T-cell (primary cell): ENCODE measurements at places on chromosomes 11 and 22. TPM values are rescaled to one million over a fixed set of nuclear protein-coding genes. Genes with fewer than 3 reads are reported as not detected.

GRCh38 chr11:126378763-126379162, 23.3 kb downstream of the ST3GAL4 start:
- no peaks in the 10 kb centered on the region for H3K4me1 ChIP-seq
- no peaks in the 10 kb centered on the region for H3K27me3 ChIP-seq
- H3K27ac ChIP-seq: no peak overlapping the region
- peaks cover 4% of the 10 kb centered on the region for H3K36me3 ChIP-seq
- no peak for DNase-seq
- H3K4me3 ChIP-seq: no peak overlapping the region

GRCh38 chr11:134521452-134522289, 109.6 kb upstream of the B3GAT1 start:
- H3K27me3 ChIP-seq: no peaks in the 10 kb centered on the region
- no peak overlapping the region for H3K4me3 ChIP-seq
- H3K4me1 ChIP-seq: no peaks in the 10 kb centered on the region
- no peak overlapping the region for H3K27ac ChIP-seq
- H3K36me3 ChIP-seq: no peaks in the 10 kb centered on the region

DNA sequence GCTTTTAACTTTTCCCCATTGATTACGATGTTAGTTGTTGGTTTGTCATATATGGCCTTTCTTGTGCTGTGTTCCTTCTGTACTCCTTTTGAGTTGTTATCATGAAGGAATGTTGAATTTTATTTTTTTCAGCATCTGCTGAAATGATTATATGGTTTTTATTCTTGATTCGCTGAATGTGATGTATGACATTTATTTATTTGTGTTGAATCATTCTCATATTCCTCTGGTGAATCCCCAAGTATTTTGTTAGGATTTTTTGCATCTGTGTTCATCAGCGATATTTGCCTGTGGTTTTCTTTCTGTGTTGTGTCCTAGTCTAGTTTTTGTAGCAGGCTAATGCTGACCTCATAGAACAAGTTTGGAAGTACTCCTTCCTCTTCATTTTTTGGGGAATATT, 78.2 kb downstream of the GGT1 start:
- no peaks in the 10 kb centered on the region for H3K4me1 ChIP-seq
- H3K27me3 ChIP-seq: peaks cover 12% of the 10 kb centered on the region
- H3K27ac ChIP-seq: no peak overlapping the region
- DNase-seq: no peak
- no peak overlapping the region for H3K4me3 ChIP-seq
- H3K36me3 ChIP-seq: no peaks in the 10 kb centered on the region

GRCh38 chr11:102260241-102260640, 57.0 kb upstream of the BIRC3 start:
- H3K4me3 ChIP-seq: no peak overlapping the region
- no peaks in the 10 kb centered on the region for H3K27me3 ChIP-seq
- H3K4me1 ChIP-seq: no peaks in the 10 kb centered on the region
- no peaks in the 10 kb centered on the region for H3K36me3 ChIP-seq

DNA sequence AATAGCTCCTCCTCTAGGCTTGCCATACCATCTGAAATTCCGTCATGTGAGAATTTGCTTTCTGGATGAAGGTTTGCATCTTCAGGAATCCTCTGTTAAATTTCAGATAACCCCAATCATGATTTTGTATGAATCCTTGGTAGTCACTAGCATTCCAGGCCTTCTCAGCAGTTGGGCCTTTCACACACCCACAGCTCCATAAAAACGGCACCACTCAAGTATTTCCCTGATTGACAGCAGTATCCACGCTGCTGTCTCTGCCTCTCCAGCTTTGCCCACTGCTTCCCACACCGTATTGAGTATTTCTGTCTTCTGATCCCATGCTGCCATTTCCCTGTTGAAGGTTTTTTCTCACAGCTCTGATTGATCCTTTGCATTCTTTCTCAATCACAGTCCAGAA, 208.7 kb upstream of the NCAM1 start:
- no peaks in the 10 kb centered on the region for H3K4me1 ChIP-seq
- H3K27ac ChIP-seq: no peak overlapping the region
- no peak overlapping the region for H3K4me3 ChIP-seq
- H3K27me3 ChIP-seq: no peaks in the 10 kb centered on the region

- H3K27me3 ChIP-seq: peaks cover 7% of the 10 kb centered on the region
- H3K27ac ChIP-seq: no peak overlapping the region
- H3K36me3 ChIP-seq: no peaks in the 10 kb centered on the region
- DNase-seq: no peak
Observed at GRCh38 chr11:122440811-122441665, 214.5 kb upstream of the UBASH3B start.

DNA sequence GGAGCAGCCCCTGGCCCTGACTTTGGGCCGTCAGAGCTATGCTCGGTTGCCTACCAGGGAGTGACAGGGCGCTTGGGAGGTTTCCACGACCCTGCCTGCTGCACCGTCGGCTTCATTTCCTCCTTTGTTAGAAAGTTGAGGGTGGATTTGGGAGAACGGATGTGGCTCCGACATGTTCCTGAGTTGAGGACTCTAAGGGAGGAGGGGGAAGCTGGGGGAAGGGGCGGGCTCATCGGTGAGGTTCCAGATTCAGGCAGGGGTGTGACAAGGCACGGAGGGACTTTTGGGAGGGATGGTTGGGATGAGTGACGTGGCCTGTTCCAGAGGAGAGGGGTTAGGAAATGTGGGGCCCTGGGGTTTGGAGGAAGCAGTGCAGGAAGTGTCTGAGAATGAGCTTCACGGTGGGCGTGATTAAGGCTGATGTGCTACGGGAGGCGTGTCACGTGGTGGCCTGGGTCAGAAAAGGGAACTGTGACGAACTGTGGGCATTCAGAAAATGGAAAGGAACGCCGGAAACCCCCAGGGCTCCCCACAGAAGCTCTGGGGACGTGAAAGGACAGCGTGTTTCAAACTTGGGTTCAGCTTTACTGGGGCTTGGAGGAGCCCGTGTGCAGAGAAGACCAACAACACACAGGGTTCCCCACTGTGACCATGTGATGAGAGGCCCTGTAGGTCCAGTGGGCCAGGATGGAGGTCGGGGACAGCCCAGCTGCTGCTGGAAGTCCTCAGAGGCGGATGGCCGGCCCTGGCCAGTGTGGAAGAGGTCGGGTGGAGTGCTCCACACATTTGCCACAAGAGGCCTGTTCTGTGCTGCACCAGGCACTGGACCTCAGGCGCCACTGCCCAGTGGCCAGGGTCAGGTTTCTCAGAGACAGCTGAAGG, 2.8 kb downstream of the PARVB start:
- peak overlapping the region; percentile 97 for H3K27ac ChIP-seq
- peak overlapping the region; percentile 59 for H3K4me3 ChIP-seq
- peak; percentile 79 for DNase-seq
- H3K36me3 ChIP-seq: no peaks in the 10 kb centered on the region
- peaks cover 18% of the 10 kb centered on the region for H3K4me1 ChIP-seq
- peaks cover 14% of the 10 kb centered on the region for H3K27me3 ChIP-seq

DNA sequence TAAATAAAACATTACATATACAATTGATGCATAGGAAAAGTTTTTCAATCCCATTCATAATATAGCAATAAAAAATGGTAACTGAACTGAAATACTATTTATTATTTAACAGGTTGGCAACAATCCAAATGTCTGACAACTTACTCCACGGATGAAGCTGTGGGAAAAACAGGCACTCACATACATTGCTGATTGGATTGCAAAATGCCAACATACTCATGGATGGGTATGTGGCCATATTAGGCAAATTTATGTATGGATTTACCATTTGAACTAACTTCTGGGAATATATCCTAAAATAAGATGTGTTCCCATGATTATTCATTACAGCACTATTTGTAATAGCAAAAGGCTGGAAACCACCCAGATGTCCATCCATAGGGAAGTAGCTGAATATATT, 3.2 kb upstream of the BIRC2 start:
- H3K4me3 ChIP-seq: no peak overlapping the region
- H3K27me3 ChIP-seq: no peaks in the 10 kb centered on the region
- no peaks in the 10 kb centered on the region for H3K36me3 ChIP-seq
- H3K4me1 ChIP-seq: peaks cover 6% of the 10 kb centered on the region

- peaks cover 8% of the 10 kb centered on the region for H3K4me1 ChIP-seq
- no peaks in the 10 kb centered on the region for H3K36me3 ChIP-seq
- no peak for DNase-seq
- peak overlapping the region; percentile 77 for H3K27ac ChIP-seq
- H3K27me3 ChIP-seq: no peaks in the 10 kb centered on the region
- no peak overlapping the region for H3K4me3 ChIP-seq
Observed at GRCh38 chr11:105045676-105046296, 651 bp upstream of the CARD16 start.

GRCh38 chr22:20044495-20045151, 23.7 kb downstream of the TANGO2 start:
- peaks cover 42% of the 10 kb centered on the region for H3K36me3 ChIP-seq
- H3K4me3 ChIP-seq: no peak overlapping the region
- no peaks in the 10 kb centered on the region for H3K27me3 ChIP-seq
- DNase-seq: no peak

DNA sequence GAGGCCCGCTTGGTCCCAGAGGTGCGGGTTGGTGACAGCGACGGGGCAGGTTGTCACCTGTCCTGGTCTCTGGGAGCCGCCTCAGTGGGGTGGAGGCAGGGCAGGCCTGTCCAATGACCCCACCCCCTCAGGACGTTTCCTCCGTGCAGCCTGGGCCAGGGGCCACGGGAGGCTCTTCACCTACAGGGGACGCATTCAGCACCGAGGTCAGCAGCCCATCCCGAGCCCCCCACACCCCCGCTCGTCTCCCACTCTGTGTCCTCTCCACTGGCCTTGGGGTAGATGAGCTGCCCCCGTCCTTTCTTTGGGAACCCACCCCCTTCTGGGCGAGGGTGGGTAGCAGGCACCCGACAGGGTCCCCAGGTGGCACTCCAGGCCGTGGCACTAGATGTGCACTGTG, 35.7 kb downstream of the BRSK2 start:
- H3K27me3 ChIP-seq: no peaks in the 10 kb centered on the region
- no peak for DNase-seq
- H3K36me3 ChIP-seq: no peaks in the 10 kb centered on the region
- H3K27ac ChIP-seq: no peak overlapping the region
- H3K4me3 ChIP-seq: no peak overlapping the region

DNA sequence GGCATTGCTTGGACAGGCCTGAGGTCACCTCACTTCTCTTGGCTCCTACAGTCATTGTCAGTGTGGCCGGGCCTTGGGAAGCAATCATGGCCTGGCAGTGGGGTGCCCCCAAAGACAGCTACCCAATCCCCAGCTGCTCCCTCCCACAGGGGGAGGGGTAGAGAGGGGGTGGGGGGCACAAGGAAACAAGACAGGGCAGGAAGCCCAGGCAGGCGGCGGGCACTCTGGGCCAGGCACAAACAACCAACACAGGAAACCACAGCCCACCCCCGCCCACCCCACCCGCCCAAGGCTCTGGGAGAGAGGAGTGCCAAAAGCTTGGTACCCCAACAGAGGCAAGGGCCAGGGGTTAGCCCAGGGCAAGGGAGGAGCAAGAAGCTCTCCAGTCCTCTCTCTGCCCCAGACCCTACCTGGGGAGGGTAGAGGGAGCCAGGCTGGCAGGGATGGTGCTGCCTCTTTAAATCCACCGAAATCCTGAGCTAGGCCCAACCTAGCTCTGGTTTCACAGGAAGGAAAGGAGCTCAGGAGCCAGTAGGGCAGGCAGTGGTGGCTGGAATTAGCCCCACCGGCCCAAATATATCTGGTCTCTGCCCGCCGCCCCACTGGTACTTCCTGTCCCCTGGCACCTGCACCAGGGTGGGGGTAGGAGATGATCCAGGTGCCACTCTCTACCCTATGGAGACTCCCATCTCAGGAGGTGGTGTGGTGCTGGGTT, 12.2 kb downstream of the BCL9L start:
- H3K27me3 ChIP-seq: no peaks in the 10 kb centered on the region
- peak overlapping the region; percentile 95 for H3K27ac ChIP-seq
- peaks cover 61% of the 10 kb centered on the region for H3K4me1 ChIP-seq
- H3K4me3 ChIP-seq: peak overlapping the region; percentile 50
- peak; percentile 44 for DNase-seq

- H3K4me1 ChIP-seq: peaks cover 38% of the 10 kb centered on the region
- H3K27ac ChIP-seq: peak overlapping the region; percentile 93
Observed at GRCh38 chr22:41285441-41285819, 557 bp downstream of the RANGAP1 start.

DNA sequence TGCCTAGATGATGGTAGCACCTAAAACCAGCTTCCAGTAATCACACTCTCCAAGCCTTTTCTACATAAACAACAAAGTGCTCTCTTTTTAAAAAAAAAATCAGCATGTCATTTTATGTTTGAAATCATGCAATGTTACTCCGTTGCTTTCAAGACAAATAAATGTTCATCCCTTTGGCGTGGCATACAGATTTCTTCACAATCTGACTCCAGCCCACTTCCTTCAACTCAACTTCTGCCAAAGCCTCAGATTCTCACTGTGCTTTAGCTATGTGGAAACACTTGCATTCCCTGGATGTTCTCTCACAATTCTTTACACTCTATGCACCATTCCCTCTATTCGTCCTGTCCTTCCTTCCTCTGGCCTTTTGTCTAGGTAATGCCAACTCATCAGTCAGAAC, 206.3 kb upstream of the BLID start:
- no peaks in the 10 kb centered on the region for H3K36me3 ChIP-seq
- no peaks in the 10 kb centered on the region for H3K27me3 ChIP-seq
- H3K27ac ChIP-seq: no peak overlapping the region
- no peak for DNase-seq
- no peak overlapping the region for H3K4me3 ChIP-seq

The IFITM1 gene
- total RNA-seq: 201 TPM

The ILK gene
- 99.4 TPM for total RNA-seq

The OMP gene
- total RNA-seq: not detected

The BIK gene
- 2.0 TPM for total RNA-seq

The TSSC4 gene
- total RNA-seq: 46.2 TPM

The SPECC1L gene
- 54.6 TPM for total RNA-seq

The PATE2 gene
- total RNA-seq: not detected

The OR4C6 gene
- not detected for total RNA-seq

The CRYBA4 gene
- total RNA-seq: not detected

The SCGB1D2 gene
- not detected for total RNA-seq

The KRTAP5-7 gene
- total RNA-seq: not detected

The ACRV1 gene
- total RNA-seq: not detected

The STK33 gene
- total RNA-seq: 1.3 TPM
